ENCODE measurements at places on chromosomes 1 and 21.

GRCh38 chr1:239394107-239394506 lies 7.7 kb downstream of the CHRM3 start:
- no peak for DNase-seq

- DNase-seq, result no peak
These were observed 230.8 kb downstream of the HMCN1 start for GRCh38 chr1:185964946-185965345.

GRCh38 chr21:42760361-42760950 lies 107.0 kb downstream of the PDE9A start:
- DNase-seq, result no peak

DNA sequence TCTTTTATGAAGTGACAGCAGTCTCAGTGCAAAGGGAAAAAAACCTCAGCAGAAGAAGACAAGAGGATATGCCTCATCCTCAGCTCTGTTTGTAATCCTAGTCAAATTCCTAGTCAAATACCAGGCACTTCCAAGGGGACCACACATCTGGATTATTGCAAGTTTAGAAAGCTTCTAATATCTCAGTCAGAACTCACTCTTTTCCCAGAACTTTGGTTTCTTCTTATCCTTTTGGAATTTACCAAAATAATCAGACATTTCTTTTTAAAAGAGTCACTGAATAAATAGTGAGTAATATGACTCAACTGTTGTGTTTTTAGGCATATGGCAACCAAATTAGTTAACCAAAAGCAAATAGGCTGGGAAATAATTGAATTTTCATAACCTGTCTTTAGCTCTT lies 47.8 kb downstream of the PRRX1 start:
- DNase-seq, result no peak

- no peak for DNase-seq
These were observed 37.3 kb downstream of the CHAF1B start for GRCh38 chr21:36422279-36423098.

DNA sequence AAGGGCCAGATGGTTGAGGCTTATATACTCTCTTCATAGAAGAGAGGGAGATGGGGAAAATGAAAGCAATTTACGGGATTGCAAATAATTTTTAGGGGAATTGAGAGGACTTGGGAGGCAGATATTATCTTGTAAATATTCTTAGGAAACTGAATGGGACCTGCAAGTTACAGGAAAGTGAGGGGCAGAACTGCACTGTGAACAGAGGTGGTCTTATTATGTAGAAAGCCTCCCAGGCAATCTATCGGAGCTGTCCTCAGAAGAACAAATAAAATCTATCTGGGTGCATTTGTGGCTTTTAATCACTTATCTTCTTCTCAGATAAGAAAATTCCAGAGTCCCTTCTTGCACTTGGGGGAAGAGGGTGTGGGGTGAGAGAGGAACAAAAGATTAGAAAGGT lies 223.5 kb downstream of the RHOU start:
- no peak for DNase-seq

- DNase-seq, result no peak
These were observed 23.7 kb downstream of the UCK2 start for GRCh38 chr1:165851034-165851658.

GRCh38 chr1:74703386-74704182 lies 29.3 kb downstream of the CRYZ start:
- no peak for DNase-seq

DNA sequence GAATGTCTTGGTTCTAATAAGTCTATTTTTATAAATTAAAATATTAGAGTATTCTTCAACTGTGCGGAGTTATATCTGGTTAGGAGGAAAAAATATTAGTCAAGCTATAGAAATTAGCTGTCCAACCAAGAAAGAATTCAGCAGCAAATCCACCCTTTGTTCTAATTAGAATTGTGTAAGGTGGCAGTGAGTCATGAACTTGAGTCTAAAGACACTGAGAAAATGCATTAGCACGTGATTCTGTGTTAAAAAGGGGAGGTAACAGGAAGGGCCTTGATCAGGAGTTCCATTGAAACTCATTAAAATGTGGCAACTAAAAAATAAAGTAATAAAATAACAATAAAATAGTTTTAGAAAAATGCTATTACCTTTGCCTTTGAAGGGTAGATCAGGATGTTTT lies 398.2 kb upstream of the RGS18 start:
- DNase-seq, result no peak

DNA sequence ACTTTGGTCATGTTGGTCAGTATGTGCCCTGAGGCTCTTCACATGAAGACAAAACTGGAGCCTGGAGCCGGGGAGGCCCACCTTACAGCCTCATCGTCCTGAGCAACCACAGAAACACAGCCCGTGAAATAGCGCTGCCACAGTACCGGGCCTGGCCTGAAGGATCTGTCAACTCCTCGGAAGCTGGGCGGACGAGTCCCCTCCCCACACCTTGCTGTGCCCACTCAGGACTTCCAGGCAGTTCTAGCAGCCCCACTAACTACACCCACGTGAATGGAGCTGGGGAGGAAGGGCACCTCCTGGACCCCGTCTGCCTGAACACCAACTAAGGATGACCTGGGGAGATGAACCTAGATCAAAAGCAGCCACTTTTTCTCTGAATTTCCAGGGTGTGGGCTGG lies 24.7 kb downstream of the SDE2 start:
- DNase-seq, result no peak

- no peak for DNase-seq
These were observed 56.7 kb downstream of the PLPP3 start for GRCh38 chr1:56522680-56523079.

GRCh38 chr1:18602533-18603211 lies 28.0 kb upstream of the PAX7 start:
- DNase-seq, result no peak

GRCh38 chr21:40833184-40833583 lies 13.8 kb downstream of the DSCAM start:
- DNase-seq, result no peak

GRCh38 chr1:1099506-1100183 lies 16.2 kb downstream of the C1orf159 start:
- no peak for DNase-seq

- no peak for DNase-seq
These were observed 690 bp downstream of the C1orf216 start for GRCh38 chr1:35717911-35718476.

DNA sequence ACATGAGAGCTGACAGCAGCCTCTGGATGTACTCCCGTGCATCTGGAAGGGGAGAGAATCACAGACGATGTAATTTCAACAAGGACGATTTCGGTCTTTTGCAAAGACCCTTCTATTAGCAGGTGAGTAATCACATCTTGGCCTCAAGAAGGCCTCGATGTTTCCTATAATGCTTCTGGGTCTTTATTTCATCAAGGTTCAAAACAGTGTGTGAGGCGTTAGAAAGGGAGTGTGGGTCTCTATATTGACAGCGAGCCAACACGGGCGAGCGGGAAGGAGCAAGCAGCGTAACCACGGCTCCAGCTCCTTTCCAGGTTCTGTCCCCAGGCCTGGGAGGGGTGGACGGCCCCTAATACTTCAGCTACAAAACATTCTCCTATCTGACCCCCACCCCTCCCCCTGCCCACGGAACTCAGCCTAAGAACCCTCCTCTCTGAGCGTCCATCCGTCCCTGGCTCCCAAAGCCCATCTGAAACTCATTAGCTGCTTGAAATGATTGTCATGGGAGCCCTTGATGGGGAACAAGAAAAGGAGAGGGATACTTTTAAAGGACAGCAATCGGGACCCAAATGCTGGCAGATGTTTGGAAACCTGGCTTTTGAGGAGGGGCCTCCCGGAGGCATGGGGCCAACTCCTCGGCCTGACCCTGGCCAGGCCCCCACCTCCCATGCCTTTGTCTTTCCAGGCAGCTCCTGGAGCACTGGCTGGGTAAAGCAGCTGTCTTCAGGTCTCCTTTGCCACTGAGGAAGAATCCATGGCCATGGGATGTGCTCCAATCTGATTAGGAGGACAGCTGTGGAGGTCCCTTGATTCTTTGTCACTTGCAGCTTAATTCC lies 250.8 kb downstream of the FOXD2 start:
- DNase-seq, result no peak

- DNase-seq, result no peak
These were observed 416.9 kb downstream of the PTPRU start for GRCh38 chr1:29653034-29653810.

- no peak for DNase-seq
These were observed 197.5 kb upstream of the KIAA0040 start for GRCh38 chr1:175390081-175390481.

DNA sequence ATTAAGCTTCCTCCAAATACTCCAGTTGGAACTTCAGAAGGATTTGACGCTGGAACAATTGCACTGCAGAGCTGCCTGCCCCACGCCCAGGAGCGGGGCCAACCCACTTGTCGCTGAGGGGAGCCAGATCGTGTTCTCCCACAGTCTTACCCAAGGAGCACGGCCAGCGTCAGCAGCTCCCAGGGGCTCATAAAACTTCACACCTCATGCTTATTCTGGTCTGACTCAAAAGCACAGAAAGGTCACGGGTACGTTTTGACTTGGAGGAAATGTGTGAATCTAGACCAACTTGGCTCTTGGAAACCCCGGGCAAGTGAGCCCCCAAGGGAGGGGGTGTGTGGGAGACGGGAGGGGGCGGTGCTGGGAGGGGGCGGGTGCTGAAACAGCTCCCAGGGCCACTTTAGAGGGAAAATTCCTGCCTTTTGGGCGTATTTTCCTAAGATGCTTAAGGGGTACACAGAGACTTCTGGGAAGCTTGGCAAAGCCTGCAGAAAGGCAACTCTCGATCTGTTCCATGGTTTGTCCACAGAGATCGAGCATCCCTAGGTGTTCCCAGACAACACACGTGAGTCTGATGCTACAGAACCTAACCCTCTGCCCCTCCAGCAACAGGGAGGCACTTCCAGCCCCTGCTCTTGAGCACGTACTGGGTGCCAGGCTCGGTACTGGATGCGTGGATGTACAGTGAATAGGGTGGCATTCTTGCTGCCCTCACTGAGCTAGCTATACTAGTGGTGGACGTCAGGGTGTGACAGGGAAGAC lies 98.9 kb downstream of the DHRS3 start:
- no peak for DNase-seq

DNA sequence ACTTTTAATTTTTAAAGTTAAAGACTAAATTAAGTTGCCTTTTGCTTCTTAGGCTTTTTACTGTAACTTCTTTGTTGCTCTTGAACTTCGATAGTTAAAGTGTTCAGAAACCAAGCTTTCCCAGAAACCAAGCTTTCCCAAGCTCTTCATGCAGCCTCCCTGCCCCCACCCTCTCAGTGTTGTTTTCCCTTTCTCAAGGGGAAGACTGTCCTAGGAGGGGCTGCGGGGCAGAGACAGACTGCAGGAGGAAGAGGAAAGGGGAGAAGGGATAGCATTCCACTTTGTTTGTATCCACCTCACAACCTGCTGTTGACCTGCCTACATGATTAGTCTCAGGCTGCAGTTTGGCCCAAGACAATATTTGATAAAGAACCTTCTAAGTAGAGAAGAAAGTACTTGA lies 39.0 kb upstream of the DIPK1A start:
- no peak for DNase-seq

DNA sequence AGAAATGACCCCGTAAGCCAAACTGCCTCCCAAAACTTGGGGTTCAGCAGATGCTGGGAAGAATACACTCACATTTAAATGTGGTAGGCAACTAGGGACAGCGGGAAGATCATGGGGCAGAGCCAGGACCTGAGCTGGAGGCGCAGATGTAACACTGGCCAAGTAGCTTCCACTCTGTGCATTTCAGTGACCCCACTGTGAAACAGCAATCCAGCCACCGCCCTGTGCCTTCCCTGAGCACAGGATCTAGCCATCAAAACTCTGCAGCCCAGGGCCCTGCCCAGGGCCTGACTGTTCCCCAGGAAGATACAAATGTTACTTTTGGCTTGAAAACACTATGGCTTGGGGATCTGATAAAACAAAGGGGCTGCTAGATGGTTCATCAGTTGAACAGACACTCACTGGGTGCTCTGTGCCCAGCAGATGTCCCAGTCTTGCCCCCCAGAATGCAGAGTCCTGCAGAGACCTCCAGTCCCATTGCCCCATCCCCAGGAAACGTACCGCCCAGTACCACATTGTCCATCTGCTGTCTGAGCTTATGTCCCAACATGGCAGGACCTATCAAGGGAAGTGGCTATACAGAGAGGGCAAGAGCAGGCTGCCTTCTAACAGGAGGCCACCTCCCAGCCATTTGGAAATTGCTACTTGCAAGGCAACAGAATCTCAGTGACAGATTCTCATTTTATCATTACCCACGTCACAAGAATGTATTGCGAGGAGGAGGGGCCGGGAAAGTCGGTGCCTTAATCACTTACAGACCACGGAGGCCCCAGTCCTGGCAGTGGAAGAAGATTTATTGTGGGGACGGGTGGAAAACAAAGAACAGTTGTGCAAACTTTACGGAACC lies 124.0 kb downstream of the DMRTB1 start:
- DNase-seq, result no peak

GRCh38 chr1:56061824-56062223 lies 517.5 kb downstream of the PLPP3 start:
- no peak for DNase-seq

DNA sequence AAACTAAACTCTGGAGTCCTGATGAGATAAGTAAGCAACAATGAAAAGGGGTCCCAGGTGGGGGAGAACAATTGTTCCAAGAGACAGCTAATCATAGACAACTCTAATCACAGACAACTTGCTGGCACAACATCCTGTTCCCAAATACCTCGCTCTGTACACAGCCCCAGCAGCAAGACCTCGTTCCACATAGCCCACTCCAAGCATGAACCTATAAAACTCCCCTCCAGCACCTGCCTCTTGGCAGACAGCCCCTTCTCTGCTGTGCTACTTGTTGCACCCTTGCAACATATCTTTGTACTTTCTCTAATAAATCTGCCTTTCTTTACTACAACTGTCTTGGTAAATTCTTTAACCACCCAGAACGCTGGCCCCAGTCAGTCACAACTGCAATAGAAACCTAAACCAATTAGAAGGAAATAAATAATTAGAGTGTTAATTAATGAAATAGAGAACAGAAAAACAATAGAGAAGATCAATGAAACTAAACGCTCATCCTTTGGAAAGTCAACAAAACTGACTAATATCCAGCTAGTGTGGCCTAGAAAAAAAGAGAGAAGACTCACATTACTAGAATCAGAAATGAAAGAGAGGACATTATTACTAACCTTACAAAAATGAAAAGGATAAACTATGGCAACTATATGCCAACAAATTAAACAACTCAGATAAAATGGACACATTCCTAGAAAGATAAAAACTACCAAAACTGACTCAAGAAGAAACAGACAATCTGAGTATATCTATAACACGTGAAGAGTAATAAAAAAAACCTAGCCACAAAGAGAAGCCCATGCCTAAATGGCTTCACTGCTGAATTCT lies 36.1 kb downstream of the LRRC40 start:
- no peak for DNase-seq

Data from esophagus squamous epithelium (tissue), 5 donors.